ENCODE measurements at places on chromosomes 5 and 9.

DNA sequence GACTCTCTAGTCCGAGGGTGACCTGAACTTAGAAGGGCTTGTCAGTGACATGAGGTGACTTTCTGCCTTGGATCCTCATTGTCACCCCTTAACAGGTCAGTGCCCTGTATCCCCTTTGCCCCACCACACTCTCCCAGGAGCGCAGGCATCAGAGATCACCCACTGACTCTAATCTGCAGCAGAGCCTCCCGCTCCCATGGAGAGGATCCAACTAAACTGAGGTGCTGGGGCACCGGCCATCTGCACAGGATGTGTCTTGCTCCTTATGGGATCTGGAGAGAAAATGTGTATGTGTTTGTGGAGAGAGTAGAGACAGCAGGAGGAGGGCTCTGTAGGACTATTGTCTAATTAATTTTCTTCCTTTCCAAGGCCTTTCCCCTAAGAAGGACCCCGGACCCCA lies 213.7 kb downstream of the ROR2 start:
- no peak for DNase-seq

GRCh38 chr9:78590068-78590467 lies 293.1 kb downstream of the PSAT1 start:
- DNase-seq = no peak

DNA sequence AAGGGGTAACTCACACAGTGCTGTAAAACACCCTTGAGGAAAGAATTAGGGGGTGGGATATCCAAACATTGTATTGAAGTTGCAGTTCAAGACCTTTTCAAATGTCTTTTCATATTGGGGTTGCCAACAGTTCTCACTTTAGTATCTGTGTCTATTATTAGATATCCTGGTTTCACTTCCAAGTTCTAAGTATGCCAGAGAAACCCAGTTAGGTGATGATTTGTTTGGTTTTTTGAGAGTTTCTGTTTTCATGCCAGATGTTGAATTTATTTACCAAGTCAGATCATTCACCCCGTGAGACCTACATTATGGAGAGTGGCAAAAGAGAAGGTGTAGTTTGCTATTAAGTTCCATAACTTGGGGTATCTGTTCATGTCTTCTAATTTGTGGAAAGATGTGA lies 64.5 kb downstream of the C9orf152 start:
- no peak for DNase-seq

GRCh38 chr9:121261107-121261460 lies 6.9 kb upstream of the GSN start:
- no peak for DNase-seq

- DNase-seq = no peak
Measured at GRCh38 chr5:171438738-171439137, 19.3 kb downstream of the FGF18 start.

DNA sequence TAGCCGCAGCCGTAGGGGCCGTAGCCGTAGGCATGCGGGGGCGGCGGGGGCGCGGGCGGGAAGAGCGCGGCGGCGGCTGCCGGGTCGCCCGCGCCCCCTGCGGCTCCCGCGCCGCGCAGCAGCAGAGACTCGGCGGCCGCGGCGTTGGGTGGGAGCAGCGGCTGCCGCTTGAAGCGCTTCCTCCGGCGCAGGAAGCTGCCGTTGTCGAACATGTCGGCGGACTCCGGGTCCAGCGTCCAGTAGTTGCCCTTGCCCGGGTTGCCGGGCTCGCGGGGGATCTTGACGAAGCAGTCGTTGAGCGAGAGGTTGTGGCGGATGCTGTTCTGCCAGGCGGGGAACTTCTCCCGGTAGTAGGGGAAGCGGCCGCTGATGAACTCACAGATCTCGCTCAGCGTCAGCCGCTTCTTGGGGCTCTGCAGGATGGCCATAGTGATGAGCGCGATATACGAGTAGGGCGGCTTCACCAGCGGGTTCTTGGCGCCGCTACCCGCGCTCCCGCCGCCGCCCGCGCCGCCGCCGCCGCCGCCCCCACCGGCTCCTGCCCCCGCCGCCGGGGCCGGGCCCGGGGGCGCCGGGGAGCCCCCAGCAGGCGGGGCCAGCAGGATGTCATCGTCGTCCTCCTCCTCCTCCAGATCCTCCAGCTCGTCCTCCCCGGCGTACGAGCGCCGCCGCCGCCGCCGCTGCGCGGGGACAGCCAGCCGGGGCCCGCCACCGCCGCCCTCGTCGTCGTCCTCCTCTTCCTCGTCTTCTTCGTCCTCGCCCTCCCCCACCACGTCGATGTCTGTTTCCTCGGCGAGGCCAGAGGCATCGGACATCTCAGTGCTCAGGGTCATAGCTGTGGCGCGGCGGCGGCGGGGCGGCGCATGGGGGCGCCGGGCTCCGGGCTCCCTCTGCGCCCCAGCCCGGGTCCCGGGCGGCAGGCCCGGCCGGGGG lies 781 bp downstream of the FOXD1 start:
- peak; percentile 31 for DNase-seq

DNA sequence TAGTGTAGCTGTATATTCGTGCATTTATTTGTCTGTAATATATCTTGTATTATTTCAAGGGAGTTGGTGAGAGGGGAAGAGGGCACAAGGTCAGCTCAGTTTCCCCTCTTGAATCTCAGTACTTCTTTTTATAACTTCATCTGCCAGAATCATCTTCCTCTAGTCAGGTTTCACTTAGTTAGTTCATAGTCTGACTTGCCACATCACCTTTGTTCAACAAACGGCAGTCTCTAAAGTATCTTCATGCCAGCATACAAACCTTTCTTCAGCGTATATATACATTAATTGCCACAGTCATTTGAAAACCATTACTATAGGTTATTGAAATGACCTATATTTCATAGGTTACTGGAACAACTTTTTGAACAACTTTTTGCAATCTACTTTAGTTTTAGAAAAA lies 1.6 kb downstream of the ECM2 start:
- DNase-seq = no peak

DNA sequence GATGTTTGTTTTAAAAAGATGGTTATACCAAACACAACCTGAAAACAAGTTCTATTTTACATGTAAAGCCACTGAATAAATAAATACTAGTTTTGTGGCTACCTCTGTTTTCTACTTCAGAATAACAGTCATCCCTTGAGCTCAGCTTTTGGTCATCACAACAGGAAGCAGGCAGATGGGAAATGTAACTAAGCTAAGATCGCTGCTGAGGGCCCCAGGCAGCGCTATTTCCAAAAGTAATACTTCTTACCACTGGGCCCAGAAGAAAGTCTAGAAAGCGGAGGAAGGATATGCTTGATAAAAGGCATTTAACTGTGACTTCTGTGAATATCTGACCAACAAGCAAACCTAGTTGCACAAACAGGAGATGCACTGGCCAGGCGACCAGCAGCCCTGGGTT lies 61.4 kb downstream of the SERINC5 start:
- no peak for DNase-seq

Data from activated effector memory CD4-positive, alpha-beta T cell treated with Interleukin-2 at 50 U/mL for 16 hours (primary cell).